Panc1 (cell line): ENCODE measurements at places on chromosomes 12 and 14.
A peak's percentile ranks its signal among the peaks of the same experiment; 100 is the strongest.

GRCh38 chr14:31118892-31119291 is 88.7 kb downstream of the HECTD1 start:
- DNase-seq: no peak

- no peak for DNase-seq
Measured at GRCh38 chr12:122732170-122732569, 1.5 kb upstream of the HCAR1 start.

- no peak for DNase-seq
Measured at GRCh38 chr12:122182887-122183587, at the start of gene LRRC43. TSS of gene LRRC43 (plus strand) at chr12:122183123. CDS start at chr12:122183145, 22 bp downstream.

GRCh38 chr14:52607061-52607460 is 54.4 kb downstream of the GPR137C start:
- DNase-seq: no peak

- DNase-seq: no peak
Measured at GRCh38 chr14:65156568-65157366, 54.5 kb upstream of the MAX start.

- DNase-seq: no peak
Measured at GRCh38 chr14:30518867-30519560, 39.9 kb upstream of the G2E3 start.

DNA sequence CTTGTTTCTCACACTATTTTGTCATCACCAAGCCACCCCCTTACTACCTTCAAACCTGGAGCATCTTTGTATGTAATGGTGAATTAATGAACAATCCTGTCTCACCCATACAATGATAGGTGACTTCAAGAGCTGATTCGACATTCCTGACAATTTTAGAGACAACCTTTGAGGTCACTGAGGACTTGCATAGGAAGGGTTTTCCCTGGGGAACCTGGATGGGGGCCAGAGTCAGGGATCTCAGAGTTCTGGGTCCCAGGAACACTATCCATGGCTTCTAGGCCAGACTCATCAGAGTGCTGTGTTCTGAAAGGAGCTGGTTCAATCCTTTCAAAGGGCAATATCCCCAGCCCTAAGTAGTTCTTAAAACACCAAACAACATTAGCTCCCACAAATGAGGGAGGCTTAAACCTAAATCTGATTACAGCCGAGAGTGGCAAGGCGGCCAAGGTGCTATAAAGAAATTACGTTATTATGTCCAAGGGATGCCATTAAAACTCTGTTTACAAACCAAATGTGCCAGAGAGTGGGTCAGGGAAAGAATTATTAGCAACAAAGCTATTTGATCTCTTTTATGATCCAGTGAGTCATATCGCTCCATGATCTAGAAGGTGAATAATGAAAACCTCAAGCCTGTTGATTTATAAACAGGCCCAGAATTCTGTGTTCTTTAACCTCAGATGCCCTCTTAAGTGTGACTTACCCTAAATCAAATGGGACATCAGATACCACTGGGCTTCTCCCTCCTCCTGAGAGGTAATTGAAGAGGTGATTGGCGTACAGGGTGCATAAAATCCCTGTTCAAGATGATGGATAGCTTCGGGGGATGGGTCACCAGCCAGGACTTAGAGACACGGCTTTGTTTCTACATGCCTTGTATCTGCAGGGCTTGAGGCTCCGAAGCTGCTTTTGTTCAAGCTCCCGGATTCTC is 230.2 kb upstream of the TBX3 start:
- peak; percentile 41 for DNase-seq

DNA sequence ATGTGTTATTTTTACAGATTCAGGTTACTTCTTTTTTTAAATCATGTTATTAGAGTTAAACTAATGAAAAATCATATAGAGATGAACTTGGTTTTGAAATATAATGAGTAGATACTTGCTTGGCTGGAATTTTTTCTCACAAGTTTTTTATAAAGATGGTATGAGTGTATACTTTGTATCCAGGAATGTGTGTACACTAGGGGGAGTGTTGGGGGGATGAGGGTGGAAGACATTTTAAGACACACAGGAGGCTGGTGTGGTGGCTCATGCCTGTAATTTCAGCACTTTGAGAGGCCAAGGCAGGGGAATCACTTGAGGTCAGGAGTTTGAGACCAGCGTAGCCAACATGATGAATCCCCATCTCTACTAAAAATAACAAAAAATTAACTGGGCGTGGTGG is 23.2 kb downstream of the PPM1A start:
- DNase-seq: no peak

GRCh38 chr14:54362759-54363437 is 33.9 kb upstream of the CDKN3 start:
- no peak for DNase-seq

- no peak for DNase-seq
Measured at GRCh38 chr14:72682188-72682587, 211.7 kb downstream of the DPF3 start.

- no peak for DNase-seq
Measured at GRCh38 chr12:118060301-118061010, 523 bp downstream of the WSB2 start.

DNA sequence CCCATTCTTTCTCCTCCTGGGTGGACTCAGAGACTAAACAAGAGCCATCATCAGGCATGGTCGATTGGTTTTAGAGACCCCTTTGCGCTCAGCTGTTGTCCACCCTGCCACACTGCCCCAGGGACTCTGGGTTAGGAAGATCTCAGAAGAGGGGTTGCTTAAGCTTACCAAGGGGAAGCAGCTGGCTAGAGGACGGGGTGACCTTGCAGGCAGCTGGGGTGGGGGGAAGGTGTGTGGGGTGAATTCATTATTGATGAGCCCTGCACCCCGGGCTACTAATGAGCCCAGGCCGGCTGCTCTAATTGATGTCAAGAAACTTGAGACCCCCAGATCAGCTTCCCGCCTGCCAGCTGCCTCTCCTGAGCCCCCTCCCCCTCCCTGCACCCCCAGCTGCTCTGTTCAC is 8.7 kb upstream of the ZNF385A start:
- DNase-seq: no peak

GRCh38 chr12:10001171-10001776 is 2.4 kb upstream of the CLEC1B start:
- DNase-seq: no peak

- no peak for DNase-seq
Measured at GRCh38 chr12:122544537-122544936, 17.5 kb downstream of the KNTC1 start.

DNA sequence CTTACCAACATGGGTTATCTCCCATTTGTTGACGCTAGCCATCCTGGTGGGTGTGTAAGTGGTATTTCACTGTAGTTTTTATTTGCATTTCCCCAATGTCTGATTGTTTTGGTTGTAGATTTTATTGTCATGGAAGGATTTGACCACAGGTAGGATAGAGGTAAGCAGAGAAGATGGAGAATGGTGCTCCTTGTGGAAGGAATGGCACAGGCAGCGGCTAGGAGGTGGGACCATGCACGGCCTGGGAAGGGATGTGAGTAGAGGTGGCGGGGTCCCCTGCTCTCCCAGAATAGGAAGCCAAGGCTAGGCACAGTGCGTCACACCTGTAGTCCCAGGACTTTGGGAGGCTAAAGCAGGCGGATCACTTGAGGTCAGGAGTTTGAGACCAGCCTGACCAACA is 41.4 kb downstream of the PHETA1 start:
- no peak for DNase-seq

DNA sequence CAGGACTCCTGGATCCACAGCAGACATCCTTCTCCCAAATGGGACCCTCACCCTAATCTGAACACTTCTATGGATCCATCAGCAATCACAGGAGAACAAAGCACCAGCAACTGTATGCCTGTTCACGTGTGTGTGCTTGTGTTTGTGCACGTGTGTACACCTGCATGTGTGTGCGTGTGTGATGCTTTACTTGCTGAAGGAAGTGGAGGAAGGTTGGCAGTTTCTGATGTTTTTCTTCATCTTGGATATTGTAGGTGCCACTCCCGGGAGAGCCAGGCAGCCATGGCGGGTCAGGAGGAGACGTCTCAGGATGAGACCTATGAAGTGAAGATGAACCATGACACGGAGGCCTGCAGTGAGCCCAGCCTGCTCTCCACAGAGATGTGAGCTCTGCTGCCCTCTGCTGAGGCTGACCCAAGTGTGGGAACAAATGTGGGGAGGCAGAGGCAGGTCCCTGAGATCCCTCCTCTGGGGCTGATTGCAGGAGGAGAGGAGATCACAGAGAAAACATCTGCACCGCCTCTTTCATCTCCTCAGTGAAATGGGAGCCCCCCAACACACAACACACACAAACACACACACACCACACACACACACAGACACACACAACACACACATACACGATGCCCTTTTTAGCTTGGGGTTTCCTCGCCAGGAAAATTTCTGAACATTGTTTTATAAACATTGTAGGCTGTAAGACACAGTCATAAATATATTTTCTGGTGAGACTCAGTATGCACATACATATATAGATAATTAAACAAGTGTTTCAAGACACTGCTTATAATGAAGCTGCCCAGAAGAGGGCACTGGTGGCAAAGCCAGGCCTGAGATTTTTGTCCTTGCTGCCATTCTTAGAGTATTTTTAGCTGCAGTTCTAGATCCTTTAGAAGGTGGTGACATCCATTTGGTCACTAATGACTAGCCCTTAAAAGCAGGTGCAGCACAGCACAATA is 112.2 kb upstream of the FKBP4 start:
- DNase-seq: no peak

GRCh38 chr12:52531566-52532300 is 11.5 kb upstream of the KRT5 start:
- DNase-seq: no peak

GRCh38 chr14:26385310-26385709 is 212.5 kb downstream of the NOVA1 start:
- no peak for DNase-seq

DNA sequence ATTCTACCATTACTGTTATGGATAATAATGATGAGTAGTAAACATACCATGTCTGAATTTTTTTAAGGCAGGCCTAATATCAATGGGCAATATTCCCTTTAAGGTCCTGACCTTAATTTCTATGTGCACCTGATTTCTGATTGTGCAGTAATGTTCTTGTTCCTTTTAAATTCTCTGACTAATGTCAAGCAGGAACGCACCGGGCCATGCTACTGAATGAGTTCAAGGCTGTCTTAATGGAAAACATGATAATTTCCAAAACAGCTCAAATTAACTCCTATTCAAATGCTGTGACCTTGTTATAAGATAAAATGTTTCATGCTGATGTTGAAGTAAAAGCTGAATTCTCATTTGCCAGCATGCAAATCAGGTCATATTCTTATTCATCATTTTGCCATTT is 6.8 kb downstream of the TAS2R46 start:
- no peak for DNase-seq

- DNase-seq: no peak
Measured at GRCh38 chr12:109116611-109116949, 193 bp downstream of the ACACB start.

- DNase-seq: no peak
Measured at GRCh38 chr12:131965073-131965472, 15.3 kb downstream of the EP400 start.

GRCh38 chr14:59055439-59056045 is 132.9 kb upstream of the DAAM1 start:
- peak; percentile 24 for DNase-seq

GRCh38 chr12:23093488-23093887 is 468.5 kb downstream of the ETNK1 start:
- DNase-seq: no peak

DNA sequence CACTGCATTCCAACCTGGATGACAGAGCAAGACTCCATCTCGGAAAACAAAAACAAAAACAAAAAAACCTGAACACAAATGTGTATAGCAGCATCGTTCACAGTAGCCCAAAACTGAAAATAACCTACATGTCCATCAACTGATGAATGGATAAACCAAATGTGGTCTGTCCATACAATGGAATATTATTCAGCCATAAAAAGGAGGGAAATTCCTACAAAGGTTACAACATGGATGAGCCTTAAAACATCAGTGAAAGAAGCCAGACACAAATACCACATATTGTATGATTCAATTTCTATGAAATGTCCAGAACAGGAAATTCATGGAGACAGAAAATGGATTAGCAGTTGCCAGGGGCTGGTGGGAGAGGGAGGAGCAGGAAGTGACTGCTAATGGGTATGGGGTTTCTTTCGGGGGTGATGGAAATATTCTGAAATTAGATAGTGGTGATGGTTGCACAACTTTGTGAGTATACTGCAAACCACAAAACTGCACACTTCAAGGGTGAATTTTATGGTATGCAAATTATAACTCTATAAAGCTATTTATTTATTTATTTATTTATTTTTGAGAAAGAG is 4.0 kb downstream of the MYL2 start:
- no peak for DNase-seq

DNA sequence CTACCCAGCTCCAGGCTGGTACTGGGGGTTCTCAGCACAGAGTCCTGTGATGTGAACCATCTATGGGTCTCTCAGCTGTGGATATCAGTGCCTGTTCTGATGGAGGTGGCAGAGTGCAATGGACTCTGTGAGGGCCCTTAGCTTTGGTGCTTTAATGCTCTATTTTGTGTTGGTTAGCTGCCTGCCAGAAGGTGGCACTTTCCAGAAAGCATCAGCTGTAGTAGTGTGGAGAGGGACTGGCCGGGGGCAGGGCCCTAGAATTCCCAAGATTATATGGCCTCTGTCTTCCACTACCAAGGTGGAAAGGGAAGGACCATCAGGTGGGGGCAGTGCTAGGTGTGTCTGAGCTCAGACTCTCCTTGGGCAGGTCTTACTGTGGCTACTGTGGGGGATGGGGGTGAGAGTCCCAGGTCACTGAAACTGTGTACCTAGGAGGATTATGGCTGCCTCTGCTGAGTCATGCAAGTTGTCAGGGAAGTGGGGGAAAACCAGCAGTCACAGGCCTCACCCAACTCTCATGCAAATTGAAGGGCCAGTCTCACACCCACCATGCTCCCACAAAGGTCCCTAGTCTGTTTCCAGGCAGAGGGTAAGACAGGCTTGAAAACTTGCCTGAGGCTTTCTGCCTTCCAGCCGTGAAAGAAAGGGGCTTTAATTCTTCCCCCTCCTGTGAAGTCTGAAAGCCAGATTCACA is 878.1 kb downstream of the C12orf50 start:
- DNase-seq: no peak

DNA sequence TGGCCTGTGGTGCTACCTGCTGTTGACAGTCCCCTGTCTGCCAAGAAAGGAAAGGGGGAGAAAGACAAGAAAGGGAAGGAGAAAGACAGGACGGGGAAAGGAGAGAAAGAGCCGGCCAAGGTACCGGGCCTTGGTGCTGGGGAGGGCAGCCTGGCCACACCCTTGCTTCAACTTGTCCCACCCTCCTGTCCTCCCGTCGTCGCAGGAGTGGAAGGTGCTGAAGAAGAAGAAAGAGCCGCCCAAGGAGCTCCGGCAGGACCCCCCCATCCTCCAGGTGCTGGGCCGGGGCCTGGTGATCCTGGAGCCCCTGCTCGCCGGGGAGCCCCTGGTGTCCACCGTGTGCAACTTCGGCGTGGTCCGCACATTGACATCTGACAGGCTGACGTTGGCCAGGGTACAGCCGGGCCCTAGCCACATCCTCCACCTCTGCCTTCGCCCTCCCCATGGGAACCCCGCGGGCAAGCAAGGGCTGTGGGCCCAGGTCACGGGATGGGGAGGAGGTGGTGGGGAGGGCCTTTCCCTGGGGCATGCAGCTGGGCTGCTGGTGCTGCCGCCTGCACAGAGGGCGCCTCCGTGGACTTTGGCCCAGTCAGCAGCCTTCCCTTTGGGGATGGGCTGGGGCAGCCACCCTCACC is 2.9 kb upstream of the B3GNT4 start:
- no peak for DNase-seq

- no peak for DNase-seq
Measured at GRCh38 chr14:64580467-64580866, 30.7 kb downstream of the PPP1R36 start.

GRCh38 chr14:49733836-49734235 is 34.1 kb upstream of the KLHDC2 start:
- no peak for DNase-seq
